ENCODE measurements at places on chromosomes 13 and 19. TPM values are rescaled to one million over a fixed set of nuclear protein-coding genes. Genes with fewer than 3 reads are reported as not detected.
A peak's percentile ranks its signal among the peaks of the same experiment; 100 is the strongest.

GRCh38 chr19:33390101-33390907, 16.8 kb downstream of the CEBPG start:
- peak; percentile 62 for DNase-seq

DNA sequence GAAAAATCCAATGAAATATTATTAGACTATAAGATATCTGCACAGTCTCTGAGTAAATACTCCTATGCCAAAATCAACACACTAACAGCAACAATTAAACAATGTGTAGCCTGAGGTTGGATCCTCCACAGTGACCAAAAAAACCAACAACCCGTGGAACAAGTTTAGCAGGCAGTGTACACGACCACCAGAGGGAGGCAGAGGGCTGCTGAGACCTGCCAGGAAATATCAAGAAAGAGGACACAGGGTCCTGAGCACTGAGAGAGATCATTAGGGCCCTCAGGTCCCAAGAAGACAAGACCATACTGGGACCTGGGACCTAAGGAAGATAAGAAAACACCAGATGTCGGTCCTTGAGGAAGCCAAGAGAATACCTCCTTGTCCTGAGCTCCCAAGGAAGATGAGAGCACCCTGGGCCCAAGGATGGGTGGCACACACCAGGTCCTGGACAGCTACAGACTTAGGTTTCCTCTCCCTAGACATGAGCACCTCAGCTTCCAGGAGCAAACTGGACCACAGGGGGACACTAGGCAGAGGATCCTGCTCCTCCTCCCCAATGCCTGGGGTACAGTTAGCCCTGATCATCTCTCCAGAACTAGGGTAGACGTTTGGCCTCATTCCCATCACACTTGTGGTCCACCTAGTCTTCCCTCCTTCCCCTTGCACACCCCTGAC, 822 bp upstream of the ZNF274 start:
- peak; percentile 56 for DNase-seq

The MPHOSPH8 gene
- polyA plus RNA-seq = 50.5 TPM

GRCh38 chr13:105474983-105475610, 1060.4 kb downstream of the EFNB2 start:
- DNase-seq = no peak

DNA sequence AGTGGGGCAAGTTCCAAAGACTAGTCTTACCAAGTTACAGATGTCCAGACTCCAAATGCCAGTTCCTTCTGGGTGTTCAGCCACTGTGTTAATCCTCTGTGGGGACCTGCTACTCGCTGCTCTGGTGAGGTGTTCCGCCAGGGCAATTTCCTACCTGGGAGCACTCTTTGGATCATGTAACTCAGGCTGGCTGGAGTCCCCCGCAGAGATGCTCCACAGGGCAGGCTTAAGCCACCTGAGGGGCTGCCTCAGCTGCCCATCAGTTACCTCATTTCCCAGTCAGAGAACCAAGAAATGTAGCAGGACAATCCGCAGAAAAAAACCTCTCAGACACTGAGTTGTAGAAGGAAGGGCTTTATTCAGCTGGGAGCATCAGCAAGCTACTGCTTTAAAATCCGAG, 133.8 kb downstream of the ZNF737 start:
- no peak for DNase-seq

The RUBCNL gene
- polyA plus RNA-seq = 0.59 TPM

The CGB5 gene
- not detected for polyA plus RNA-seq

GRCh38 chr13:74708629-74709028, 574.4 kb upstream of the KLF12 start:
- no peak for DNase-seq

DNA sequence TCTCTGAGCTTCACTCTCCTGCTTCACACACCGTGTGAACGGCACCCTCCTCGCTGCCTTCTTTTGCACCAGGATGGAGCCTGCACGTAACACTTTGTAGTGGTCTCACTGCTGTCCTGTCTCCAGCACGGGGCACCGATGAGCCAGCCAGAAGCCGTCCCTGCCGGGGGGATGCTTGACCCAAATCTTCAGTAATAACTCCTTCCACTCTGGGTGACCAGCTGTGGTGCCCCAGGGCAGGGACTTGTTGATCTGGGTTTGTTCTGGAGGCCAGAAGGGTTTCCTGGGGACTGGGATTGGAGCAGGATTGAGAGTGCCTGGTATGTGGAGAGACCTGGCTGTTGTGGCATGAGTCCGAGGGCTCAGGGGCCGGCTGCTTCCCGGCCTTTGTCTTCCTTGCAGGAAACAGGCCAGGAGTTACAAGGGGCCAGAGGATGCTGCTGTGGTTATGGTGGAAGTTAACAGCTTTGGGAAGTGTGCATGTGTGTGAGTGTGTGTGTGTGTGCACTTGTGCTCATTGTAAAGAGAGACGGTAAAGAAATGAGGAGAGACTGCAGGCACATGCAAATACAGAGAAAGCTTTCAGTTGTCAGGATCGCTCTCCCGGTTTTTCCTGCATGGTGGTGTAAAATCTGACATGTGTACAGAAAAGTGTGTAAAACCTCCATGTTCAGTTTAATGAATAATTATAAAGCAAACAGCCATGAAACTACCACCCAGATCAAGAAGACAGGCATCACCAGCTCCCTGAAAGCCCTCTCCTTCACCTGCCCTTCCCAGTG, 18.9 kb downstream of the PAK4 start:
- no peak for DNase-seq

The MEIOSIN gene
- polyA plus RNA-seq = not detected

DNA sequence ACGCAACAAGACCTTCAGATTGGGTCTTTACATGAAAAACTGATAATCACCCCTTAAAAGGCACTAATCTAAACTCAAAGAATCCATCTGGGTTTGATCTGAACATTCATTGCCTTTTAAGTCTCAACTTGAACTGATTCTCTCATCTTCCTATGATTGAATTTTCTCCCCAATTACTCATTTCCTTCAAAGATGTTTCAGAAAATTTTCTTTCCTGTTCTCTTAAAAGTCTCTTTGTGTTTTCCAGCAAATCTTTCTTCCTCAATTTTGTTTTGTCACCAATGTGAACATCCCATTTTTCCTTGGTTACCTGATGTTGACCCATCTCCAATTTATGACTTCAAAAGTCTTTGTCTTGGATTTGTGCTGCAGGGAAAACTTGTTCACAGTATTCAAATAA, 234.3 kb downstream of the DACH1 start:
- DNase-seq = no peak

DNA sequence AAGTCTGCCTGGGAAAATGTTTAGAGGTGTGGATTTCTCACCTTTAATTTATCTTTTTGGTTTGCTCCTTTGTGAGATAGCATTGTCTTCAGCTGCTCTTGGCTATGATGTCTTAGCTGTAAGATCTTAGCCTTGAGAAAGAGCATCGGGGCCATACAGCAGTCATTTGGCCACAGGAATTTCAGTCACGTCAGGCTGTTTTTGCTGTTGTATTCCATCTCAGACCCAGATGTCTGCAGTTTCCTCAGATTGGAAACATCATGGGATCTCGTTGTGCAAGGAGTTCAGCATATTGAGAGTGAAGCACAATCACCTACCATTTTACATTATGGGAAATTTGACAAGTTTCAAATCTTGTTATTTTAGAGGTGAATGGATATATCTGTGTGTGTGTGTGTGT, 89.3 kb upstream of the C1QTNF9B start:
- no peak for DNase-seq

GRCh38 chr19:38796154-38796553, 7.2 kb downstream of the LGALS7B start:
- no peak for DNase-seq

DNA sequence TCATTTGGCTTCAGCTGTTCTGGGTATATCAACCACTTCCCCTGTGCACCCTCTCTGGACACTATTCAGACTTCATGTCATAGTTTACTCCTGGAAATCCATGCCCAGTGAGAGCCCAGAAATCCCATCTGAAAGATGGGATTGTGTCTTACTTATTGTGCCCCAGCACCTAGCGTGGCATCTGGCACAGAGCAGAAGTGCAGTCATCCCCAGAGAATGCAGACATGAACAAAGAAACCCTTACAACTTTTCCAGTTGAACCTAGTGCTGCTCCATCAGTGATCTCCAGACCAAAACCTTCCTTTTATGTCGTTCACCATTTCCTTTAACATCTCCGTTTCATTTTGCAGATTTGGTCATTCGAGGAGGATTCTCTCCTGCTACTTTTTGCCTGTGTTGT, 60.6 kb downstream of the MBNL2 start:
- no peak for DNase-seq

DNA sequence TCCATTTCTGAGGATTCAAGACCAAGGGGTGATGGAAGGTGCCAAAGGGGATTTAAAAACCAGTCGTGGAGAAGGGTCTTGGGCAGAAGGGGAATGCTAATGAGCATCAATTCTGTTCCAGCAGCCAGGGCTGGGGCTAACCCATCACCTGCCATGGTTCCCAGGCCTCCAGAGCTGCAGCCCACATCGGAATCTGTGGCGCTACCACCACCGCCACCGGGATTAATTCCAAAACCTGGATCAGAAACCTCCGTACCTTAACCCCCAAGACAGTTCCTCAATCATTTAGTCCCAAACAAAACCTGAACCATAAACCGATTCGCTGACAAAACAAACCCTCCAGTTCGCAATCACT, 583 bp downstream of the ZNF615 start:
- DNase-seq = no peak

DNA sequence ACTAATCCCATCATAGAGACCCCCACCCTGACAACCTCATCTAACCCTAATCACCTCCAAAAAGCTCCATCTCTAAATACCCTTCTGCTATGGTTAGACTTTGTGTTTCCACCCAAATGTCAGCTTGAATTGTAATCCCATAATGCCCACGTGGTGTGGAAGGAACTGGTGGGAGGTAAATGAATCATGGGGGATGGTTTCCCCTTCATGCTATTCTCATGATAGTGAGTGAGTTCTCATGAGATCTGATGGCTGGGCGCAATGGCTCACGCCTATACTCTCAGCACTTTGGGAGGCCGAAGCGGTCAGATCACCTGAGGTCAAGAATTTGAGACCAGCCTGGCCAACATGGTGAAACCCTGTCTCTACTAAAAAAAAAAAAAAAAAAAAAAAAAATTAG, 2.6 kb downstream of the VMAC start:
- no peak for DNase-seq

DNA sequence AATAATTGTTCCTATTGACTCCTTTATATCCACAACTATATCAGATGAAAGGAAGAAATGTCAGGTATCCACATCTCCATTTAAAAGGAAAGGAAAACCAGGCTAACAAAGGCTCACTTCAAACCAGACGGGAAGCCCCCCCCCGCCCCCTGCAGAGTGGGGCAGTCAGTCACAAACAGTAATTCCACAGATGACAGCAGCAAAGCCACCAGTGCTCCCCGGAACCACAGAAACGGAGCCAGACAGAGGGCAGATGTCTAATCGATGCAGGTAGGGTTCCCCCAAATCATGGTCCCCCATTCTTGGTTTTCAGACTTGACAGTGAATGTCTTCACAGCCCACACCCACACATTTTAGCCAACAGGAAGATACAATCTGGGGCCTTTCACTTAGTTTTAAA, 100.8 kb downstream of the STK24 start:
- DNase-seq = no peak

The CYTH2 gene
- 41.9 TPM for polyA plus RNA-seq

DNA sequence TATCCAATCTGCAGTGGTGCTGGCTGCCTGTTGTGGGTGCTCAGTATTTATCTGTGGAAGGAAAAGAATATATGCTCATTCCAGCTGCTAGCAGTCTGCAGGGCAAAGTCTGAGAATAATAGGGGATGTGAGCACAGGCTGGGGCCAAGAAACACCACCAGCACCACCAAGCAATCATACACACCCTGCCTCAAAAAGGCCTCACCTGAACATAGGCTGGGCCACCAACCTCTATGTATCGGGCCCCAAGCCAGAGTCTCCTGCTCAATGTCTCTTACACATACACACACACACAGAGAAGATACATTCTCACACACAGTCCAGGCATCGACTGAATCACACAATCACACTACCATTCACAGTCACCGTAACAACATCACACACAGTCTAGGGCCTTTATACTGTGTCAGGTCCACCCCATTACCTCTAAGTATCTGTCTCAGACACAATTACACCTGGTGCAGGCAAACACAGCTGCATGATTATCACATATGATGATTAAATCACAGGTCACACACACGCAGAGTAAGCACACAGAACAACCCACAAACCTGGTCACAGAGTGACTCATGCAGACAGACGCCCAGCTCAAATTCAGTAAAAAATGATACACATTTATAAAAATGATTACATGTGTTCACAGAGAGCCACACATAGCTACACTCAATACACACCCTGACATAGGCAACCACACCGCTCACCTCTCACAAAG, 1.3 kb upstream of the ZSCAN22 start:
- no peak for DNase-seq

The MISP3 gene
- 12.4 TPM for polyA plus RNA-seq

Data from heart right ventricle (tissue), 16 donors.